HCEC 1CT (cell line): ENCODE measurements at places on chromosomes 4 and X.

DNA sequence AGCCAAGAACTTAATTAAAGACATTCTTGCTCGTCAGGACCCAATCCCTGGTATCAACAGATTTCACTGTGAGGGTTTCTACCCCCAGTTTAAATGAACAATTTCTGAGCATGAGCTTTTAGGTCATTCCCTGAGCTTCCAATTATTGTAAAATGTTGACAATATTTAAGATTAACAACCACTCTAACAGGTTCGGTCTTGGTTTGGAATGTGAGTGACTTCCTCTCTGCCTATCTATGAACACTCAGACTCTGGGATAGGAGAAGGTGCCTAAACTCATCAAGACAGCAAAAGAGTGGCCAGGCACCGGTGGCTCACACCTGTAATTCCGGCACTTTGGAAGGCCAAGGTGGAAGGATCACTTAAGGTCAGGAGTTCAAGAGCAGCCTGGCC lies 82.9 kb upstream of the TMEM150C start:
- DNase-seq = no peak

GRCh38 chr4:37976507-37976906 lies 16.3 kb downstream of the PTTG2 start:
- no peak for DNase-seq

DNA sequence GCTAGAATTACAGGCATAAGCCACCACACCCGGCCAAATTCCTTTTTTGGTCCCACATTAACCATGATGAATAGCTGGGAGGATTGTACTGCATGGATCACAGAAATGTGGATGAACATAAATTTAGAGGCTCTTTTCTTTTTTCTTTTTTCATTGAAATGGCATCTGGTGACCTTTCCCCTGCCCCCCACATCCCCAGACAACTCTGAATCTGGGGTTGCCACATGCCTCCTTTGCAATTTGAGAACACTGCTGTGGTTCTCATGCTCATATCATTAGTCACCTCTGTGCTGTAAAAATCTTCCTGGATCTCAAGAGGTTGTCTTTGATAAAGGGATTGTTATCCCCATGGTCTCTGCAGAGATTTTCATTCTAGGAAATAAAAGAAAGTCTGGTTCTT lies 22.8 kb upstream of the FMR1NB start:
- DNase-seq = peak; percentile 77

- DNase-seq = no peak
These were observed 313.2 kb downstream of the PTTG2 start for GRCh38 chr4:38273407-38273806.

DNA sequence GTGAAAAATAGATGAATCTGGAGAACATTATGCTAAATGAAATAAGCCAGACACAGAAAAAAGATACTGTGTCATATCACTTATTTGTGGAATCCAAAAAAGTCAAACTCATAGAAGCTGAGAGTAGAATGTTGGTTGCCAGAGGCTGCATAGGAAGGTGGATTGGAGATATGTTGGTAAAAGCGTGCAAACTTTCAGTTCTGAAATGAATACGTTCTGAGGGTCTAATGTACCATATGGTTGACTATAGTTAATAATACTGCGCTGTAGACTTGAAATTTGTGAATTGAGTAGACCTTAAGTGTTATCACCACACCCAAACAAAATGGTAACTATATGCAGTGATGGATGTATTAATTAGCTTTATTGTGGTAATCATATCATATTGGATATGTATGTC lies 45.0 kb upstream of the UPRT start:
- no peak for DNase-seq
